ENCODE measurements at places on chromosomes 16 and 17.

- no peak for DNase-seq
Measured at GRCh38 chr16:89199241-89200123, 855 bp downstream of the SLC22A31 start.

DNA sequence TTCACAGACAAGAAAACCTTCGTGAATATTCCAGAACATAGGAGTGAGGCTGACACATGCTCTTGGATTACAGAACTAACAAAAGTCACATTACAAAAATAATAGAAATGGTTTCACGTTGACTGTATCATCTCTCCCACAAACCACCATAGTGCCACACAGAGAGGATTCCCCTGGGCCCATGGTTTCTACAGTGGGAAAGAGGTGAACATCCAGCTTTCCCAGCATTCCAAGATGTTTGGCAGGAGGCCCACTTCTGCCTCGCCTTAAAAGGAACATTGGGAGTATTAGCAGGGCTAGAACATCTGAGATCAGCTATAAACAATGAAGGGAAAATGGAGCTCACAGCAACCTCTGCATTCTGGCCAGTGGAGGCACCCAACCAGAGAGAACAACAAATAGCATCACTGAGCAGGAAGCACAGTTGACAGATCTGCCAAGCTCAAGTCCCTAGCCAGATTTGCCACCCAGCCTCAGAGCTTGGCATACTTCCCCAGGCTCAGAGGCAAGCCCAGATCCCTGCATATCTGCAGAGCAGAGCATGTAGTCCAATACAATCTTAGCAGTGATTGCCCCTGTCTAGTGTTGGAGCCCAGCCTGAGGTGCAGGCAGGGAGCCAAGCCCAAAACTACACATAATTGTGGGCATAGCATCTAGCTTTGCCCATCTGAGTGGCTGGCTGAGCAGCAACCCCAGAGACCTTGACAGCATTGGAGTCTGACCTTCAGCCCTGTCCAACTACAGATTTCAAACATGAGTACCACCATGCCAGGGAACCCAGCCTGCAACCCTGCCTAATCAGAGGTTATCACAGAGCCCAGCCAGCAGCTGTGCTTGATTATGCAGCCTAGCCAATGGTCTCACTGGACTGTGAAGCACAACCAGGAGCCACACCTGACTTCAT, 260.4 kb downstream of the CEP112 start:
- DNase-seq, result no peak

DNA sequence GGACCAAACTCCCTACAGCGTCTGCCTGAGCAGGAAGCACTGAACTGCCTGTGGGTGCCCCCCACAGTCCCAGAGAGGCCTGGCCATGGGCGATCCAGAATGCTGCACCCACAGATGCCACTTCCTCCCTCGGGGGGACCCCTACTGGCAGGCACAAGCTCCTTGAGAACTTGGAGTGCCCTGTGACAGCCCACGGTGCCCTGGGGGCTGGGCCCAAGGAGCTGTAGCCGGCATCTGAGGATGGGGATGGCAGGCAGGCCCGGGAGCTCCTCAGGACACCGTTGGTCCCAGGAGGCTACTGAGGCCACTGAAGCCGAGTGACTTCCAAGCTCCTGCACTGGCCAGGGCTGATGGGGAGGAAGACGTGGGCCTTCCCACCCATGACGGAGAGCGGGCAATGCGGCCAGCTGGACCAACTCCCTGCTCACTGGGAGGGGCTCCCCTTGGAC, 15.1 kb upstream of the RASD1 start:
- DNase-seq, result no peak

DNA sequence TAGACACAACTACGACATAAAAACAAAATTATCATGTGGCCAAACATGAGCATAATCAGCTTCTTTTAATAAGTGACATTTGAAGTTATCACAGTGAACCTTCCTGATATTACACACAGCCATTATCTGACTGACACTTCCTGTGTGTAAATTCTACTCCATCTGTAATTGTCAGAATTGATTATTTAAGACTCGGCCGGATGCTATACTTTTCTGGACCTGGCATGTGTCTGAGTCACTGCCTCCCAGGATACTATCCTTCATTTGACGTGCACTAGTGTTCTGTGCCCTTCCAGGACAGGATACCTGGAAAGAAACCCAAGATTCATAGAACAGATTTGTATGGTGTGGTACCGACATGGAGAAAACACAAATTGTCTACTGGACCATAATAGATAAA, 242.0 kb downstream of the HS3ST3A1 start:
- DNase-seq, result no peak

- peak; percentile 24 for DNase-seq
Measured at GRCh38 chr17:29565643-29566472, 979 bp downstream of the ABHD15 start.

DNA sequence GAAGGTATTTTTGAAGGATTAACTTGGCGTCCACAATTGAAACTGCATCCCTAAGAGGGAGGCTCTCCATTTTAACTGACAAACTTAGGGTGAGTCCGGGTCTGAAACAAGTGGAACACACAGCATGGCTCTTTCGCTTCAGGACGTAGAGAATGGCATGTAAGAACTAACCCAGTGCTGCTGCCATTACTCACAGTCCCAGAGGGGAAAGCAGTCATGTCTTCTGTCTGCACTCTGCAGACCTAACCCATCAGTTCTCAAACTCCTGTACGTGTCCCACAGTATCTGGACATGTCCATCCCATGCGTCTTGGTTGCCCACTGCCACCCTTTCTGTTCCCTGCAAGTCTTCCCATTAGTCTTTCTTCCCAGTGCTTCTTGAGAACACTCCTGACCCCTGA, 563 bp downstream of the ST6GALNAC1 start:
- DNase-seq, result no peak

GRCh38 chr16:14669776-14670175, 24.3 kb downstream of the PLA2G10 start:
- DNase-seq, result no peak

- DNase-seq, result no peak
Measured at GRCh38 chr16:77873066-77873465, 84.7 kb downstream of the VAT1L start.

- DNase-seq, result no peak
Measured at GRCh38 chr16:51143196-51143977, 7.7 kb downstream of the SALL1 start.

Measured in stimulated activated CD8-positive, alpha-beta memory T cell treated with anti-CD3 and anti-CD28 coated beads, Interleukin-4, amount 100 ng/mL, for 4 hours (primary cell).